ENCODE measurements at places on chromosomes 2 and 18.

DNA sequence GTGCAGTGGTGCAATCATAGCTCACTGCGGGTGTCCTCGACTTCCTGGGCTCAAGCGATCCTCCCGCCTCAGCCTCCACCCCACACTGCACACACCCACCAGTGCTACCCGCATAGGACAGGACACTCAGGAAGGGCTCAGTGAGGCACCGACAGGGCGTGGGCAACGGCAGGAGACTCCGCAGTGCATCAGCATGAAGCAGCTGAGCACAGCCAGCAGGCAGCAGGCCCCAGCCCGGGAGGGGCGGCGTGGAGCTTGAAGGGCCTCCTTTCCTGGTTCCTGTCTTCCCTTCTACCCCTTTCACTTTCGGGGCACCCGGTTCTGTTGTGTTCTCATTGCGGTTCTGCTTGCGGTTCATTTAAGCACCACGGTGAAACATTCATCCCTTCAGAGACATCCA lies 89.8 kb downstream of the ZNF516 start:
- DNase-seq, result no peak

GRCh38 chr2:38700881-38701458 lies 35.1 kb downstream of the GALM start:
- no peak for DNase-seq

DNA sequence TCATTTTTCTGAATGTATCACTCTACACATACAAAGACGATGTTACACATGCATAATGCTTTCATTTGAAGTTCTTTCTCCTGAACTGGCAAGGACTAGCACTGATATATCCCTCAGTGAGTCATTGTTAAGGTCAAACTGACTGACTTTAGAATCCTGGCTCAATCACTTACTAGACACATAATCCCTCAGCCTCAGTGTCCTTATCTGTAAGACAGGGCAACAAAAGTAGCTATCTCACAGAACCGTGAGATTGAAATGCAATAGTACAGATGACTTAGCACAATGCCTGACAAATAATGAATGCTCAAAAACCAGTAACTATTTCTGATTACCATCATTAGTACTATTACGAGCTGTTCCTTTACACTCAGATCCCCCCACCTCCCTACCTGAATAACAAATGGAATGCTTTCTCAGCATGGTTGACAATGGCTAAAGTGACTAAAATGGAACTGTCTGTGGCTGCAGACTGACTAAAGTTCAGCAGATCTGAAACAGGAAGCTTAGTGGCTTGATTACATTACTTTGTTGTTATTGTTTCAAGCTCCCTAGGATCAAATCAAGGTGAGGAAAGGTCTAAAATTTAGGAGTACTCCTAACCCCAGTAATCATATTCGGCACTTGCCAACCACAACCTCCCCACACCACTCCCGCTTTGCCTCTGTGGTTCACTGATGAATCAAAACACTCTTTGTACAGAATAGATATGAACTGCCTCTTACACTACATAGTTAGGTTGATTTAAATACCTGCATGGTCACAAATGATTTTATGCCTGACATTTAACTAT lies 35.8 kb upstream of the CACNB4 start:
- DNase-seq, result peak; percentile 35

DNA sequence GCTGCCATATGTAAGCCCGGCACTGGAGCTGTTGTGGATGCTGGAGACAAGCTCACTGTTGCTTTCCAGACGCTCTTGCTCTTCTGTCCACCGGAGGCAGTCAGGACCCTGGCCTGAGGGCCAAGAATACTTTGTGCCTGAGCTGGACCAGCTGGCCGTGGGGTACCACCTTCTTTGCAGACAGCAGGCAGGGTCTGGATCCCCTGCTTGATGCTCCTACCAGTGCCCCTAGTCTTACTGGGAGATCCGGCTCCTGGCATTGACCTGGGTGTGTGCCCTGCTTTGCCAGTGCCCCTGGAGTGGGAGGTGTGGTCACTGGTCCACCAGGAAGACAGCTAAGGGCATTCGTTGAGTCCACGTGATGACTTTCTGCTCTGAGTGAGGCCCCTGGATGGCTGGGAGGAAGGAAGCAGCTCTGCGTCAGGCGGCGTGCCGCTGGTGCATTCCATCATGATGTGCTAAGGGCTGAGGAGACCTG lies 59.3 kb downstream of the LRRFIP1 start:
- DNase-seq, result no peak

DNA sequence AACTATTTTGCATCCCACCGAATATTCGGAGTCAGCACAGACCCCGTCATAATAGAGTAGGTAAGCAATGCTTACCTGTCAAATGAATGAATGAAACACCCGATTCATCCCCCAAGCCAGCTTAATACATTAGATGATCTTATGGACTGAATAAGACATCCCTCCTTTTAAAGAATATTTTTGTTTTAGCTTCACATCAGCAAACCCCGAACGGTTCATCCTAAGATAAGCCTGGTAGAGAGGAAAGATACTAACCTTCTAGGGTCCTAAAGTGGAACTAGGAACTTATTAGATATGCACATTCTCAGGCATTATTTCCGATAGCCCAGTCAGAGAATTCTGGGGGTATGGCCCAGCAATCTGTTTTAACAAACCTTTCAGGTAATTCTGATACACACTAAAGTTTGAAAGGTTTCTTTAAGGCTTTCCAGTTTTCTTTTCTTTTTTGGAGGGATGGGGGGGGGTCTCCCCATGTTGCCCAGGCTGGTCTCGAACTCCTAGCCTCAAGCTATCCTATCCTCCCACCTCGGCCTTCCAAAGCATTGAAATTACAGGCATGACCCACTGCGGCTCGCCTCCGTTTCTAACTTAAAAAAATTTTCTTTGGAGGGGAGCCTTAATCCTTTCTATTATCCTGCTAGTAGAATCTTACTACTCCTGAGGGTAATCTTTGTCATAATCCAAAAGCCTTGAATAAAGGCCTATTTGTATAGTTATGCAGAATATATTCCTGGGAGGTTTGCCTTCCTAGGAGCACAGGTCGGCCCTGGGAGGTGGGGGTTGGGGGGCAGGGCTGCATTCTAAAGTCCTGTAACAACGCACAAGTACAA lies 1.0 kb upstream of the ACTR3 start:
- no peak for DNase-seq

DNA sequence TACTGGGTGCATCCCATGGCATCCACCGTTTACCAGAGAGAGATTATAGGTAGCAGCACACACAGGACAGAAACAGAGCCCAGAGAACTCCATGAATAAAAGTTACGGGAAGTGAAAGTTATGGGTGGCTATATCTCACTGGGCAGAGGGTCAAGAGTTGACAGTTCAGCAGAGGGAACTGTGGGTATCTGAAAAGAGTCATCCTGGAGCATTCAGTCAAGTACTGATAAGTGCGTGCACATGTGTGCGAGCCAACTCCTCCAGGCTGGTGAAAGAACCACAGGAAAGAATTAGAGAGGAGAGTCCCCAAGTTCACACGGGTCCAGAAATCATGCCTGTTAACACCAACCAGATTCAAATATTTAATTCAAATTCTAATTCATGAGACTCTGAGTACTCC lies 1588.2 kb downstream of the LRP1B start:
- DNase-seq, result no peak

DNA sequence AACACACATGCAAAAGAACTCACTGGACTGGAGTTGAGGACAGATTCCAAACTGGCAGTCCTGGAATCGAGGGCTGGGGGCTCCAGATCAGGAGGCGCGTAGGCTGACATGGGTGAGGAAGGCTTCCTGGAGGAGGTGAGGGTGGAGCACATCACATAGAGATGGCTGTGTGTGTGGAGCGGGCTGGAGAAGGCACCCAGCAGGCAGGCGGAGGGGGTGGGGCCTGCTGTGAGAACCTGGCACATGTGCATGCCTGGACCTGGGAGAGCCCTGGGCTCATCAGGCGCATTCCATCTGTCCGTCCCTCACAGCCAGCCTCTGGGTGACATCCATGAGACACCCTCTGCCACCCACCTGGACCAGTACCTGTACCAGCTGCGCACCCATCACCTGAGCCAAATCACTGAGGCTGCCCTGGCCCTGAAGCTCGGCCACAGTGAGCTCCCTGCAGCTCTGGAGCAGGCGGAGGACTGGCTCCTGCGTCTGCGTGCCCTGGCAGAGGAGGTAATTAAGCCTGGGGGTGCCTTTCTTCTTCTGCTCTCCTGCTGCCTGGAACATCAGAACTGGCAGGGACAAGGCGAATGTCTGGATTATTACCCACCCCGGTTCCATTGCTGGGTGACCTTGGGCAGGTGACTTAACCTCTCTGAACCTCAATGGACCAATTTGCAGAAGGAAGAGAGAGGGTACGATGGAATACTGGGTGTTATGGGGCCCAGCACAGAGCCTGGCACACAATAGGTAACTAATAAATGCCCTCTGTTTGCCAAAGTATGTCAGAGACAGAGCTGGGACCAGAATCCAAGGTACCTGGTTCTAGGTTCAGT lies 108.3 kb downstream of the DYSF start:
- no peak for DNase-seq

GRCh38 chr2:237909801-237910475 lies 50.5 kb downstream of the RAMP1 start:
- no peak for DNase-seq

DNA sequence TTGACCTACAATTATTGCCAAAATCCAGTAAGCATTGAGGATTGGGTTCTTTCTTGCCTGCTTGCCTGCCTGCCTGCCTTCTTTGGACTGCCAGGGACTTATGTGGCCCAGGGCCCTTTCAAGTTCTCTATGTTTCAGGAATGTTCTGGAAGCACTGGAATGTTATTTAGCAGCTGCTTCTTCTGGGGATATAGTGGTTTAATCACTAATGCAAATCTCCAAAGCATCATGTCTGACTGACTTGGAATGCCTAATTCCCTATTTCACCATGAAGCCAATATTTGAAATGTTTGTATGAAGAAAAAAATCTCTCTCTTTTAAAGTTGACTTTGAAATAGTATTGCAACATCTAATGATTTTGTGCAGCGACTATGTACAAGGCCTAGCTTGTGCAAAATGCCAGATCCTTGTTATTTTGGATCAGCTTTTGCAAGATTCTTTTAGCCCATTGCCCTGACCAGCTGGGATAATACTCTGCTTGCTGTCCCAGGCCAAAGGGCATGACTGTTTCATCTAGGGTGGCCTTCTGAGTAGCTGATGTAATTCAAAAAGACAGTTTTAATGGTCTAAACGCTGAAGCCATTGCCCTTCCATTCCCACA lies 204.6 kb downstream of the RND3 start:
- DNase-seq, result no peak

- no peak for DNase-seq
These were observed 2.7 kb downstream of the USP40 start for GRCh38 chr2:233563663-233564430.

DNA sequence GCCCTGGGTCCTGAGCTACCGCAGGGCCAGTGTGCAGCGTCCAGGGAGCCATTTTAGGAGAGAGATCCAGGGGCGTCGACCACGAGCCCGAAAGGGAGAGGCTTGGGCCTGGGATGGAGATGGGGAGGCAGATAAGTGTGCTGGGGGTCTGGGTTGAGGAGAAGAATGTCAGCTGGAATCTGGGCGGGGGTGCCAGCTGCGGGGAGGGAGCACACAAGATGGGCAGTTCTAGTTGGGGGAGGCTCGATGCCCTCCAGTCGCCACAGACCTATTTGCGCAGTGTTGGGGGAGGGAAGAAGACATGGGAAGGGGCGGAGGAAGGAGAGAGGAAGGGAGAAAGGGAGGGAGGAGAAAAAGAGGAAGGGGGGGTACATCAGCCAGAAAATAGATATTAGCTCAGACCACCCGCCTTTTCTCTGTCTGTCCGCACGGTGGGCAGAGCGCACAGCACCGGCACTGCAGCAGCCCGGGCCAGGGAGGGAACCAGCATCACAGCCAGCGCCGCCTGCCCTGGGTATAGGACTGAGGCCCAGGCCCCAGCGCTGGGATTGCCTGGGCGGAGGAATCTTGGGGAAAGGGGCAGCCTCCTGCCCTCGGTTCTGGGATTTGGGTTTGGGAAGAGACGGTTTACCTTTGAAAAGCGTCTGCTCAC lies 1.9 kb upstream of the HOXD11 start:
- no peak for DNase-seq

DNA sequence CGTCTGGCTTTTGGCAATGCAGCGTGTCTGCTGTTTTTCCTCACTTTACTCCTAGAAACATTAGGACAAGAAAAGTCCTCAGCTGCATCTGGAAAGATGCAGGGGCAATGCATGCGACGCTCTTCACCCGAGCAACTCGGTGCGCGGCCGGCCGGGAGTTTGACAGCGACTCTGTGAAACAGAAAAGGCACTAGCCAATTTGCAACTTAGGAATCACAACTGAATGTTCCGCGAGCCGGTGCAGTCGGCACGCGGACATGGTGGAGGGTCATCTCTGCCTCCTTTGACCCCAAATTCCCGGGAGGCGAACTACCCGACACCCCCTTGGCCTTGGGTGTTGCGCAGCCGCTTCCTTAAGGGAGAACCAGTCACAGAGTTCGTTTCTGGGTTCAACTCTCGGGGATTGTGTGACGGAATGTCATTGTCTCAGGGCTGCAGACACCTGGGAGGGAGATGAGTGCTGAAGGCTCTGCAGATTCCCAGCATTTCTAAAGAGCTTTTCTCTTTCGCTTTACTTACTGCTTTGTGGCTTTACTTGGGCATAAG lies 9.8 kb downstream of the NR4A2 start:
- no peak for DNase-seq

GRCh38 chr2:118954297-118955060 lies 12.5 kb downstream of the MARCO start:
- DNase-seq, result no peak

DNA sequence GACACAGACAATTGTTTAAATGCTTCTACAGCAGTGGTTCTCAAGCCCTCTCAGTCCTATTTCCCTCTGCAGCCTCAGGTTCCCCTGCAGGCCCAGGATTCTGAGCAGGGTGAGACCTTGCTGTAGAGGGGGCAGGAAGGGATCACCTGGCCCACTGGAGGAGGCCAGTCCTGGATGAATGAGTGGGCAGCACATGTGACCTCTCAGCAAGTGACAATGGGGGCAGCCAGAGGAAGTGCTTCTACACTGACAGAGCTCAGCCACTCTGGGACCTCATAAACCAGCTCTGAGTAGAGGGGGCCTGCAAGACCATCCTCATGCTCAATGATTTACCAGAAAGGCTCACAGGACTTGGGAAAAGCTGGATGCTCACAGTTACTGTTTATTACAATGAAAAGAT lies 63.2 kb downstream of the ASB1 start:
- DNase-seq, result no peak

DNA sequence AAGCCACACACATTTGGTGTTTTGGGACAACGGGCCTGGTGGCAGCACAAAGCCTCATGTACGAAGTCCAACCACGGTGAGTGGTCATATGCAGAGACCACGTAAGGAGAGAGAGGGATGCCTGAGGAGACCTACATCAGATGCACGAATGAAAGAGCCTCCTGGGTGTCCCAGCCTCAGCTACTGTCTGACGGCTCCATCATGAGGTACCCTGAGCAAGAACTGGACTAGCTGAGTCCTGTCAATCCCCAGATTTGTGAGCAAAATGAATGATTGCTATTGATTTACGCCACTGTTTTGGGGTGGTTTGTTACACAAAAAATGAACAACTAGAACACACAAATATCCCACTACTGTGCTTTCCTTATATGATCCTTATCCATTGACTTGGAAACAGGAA lies 275.7 kb upstream of the KYNU start:
- no peak for DNase-seq

Data from activated naive CD4-positive, alpha-beta T cell treated with anti-CD3 and anti-CD28 coated beads, Interleukin-2, amount 10 ng/mL, durations not matched to agents 7 days and 5 days (primary cell).